Hepatocyte (in vitro differentiated cells): ENCODE measurements at places on chromosomes 4 and X.

GRCh38 chr4:22824091-22824490, 131.4 kb downstream of the GBA3 start:
- no peak overlapping the region for H3K27ac ChIP-seq
- no peak overlapping the region for H3K4me3 ChIP-seq
- no peaks in the 10 kb centered on the region for H3K36me3 ChIP-seq
- H3K4me1 ChIP-seq, result no peaks in the 10 kb centered on the region
- DNase-seq, result no peak
- no peaks in the 10 kb centered on the region for H3K27me3 ChIP-seq

GRCh38 chr4:108152980-108153379, 15.8 kb downstream of the LEF1 start:
- DNase-seq, result no peak
- H3K4me1 ChIP-seq, result no peaks in the 10 kb centered on the region
- H3K27me3 ChIP-seq, result no peaks in the 10 kb centered on the region

GRCh38 chrX:107677501-107677901, 49.2 kb downstream of the PRPS1 start:
- no peak overlapping the region for H3K4me3 ChIP-seq
- H3K27ac ChIP-seq, result peak overlapping the region; percentile 96
- H3K27me3 ChIP-seq, result no peaks in the 10 kb centered on the region
- peaks cover 41% of the 10 kb centered on the region for H3K4me1 ChIP-seq
- no peaks in the 10 kb centered on the region for H3K36me3 ChIP-seq

GRCh38 chr4:115850799-115851509, 737.5 kb upstream of the NDST4 start:
- no peak for DNase-seq
- H3K4me1 ChIP-seq, result no peaks in the 10 kb centered on the region
- H3K27me3 ChIP-seq, result no peaks in the 10 kb centered on the region
- no peak overlapping the region for H3K4me3 ChIP-seq
- no peaks in the 10 kb centered on the region for H3K36me3 ChIP-seq

GRCh38 chr4:77582711-77583110, 22.9 kb upstream of the CXCL13 start:
- H3K4me3 ChIP-seq, result no peak overlapping the region
- no peaks in the 10 kb centered on the region for H3K36me3 ChIP-seq
- no peaks in the 10 kb centered on the region for H3K4me1 ChIP-seq
- H3K27me3 ChIP-seq, result no peaks in the 10 kb centered on the region
- H3K27ac ChIP-seq, result no peak overlapping the region
